Hair follicle dermal papilla cell (primary cell): ENCODE measurements at places on chromosomes 2 and 18. TPM values are rescaled to one million over a fixed set of nuclear protein-coding genes. Genes with fewer than 3 reads are reported as not detected.

PROKR1 gene
- not detected in 2 replicates for total RNA-seq

ZNF24 gene
- 28.3 and 35.4 TPM in 2 replicates for total RNA-seq

THSD7B gene
- total RNA-seq: under 0.01 TPM in 1 of 2 replicates, not detected in the other

PTH2R gene
- 0.16 TPM in 1 of 2 replicates, not detected in the other for total RNA-seq

AQP12B gene
- total RNA-seq: not detected in 2 replicates
